ENCODE measurements at places on chromosomes 2 and 18. TPM values are rescaled to one million over a fixed set of nuclear protein-coding genes. Genes with fewer than 3 reads are reported as not detected.

The FSHR gene
- polyA plus RNA-seq, result not detected

The LIMS4 gene
- polyA plus RNA-seq, result 1.7 TPM

The TP53I3 gene
- 5.6 TPM for polyA plus RNA-seq

The MAP3K19 gene
- not detected for polyA plus RNA-seq

The CXCR2 gene
- polyA plus RNA-seq, result 0.09 TPM

The CDKL4 gene
- not detected for polyA plus RNA-seq

The DOK6 gene
- 0.17 TPM for polyA plus RNA-seq

The REL gene
- 0.49 TPM for polyA plus RNA-seq

The CRYGC gene
- polyA plus RNA-seq, result not detected

The KCNIP3 gene
- polyA plus RNA-seq, result 1.3 TPM

The MALT1 gene
- polyA plus RNA-seq, result 3.2 TPM

The SERPINB3 gene
- 0.06 TPM for polyA plus RNA-seq

The POTEC gene
- not detected for polyA plus RNA-seq

The ALPI gene
- polyA plus RNA-seq, result 0.14 TPM

The GALNT5 gene
- under 0.01 TPM for polyA plus RNA-seq

The PLGLB2 gene
- polyA plus RNA-seq, result not detected

The SPC25 gene
- polyA plus RNA-seq, result 0.29 TPM

- DNase-seq, result no peak
These were observed 4.7 kb upstream of the NPC1 start for GRCh38 chr18:23591011-23591410.

- no peak for DNase-seq
These were observed 152.0 kb upstream of the PGAP1 start for GRCh38 chr2:197078535-197078934.

- DNase-seq, result no peak
These were observed 209.2 kb upstream of the LRATD1 start for GRCh38 chr2:14423145-14423906.

DNA sequence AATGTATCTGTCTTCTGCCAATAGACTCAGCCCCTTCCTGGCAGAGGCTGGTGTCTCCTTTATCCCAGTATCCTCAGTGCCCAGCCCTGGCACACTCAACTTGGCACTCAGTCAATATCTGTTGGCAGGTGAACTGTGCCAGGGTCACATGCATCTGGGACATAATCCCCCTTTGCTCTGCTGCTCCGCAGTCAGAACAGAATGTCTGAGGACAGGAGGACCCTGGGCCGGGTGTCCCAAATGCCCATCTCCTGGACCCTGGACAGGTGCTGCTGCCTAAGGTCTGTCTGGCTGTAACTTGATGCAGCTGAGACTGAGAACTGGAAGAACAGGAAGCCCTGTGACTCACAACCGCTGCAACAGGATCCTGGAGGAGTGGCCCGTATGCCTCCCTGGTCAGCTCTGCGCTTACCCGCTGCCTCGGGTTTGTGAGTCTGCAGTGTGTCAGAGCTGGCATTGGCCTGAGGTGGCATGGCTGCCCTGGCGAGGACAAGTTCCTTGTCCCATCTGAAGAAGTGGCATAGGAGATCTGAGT lies 11.4 kb downstream of the HK2 start:
- peak; percentile 86 for DNase-seq

GRCh38 chr2:109285244-109285651 lies 156.2 kb downstream of the SH3RF3 start:
- peak; percentile 62 for DNase-seq

GRCh38 chr2:195279840-195280427 lies 377.1 kb upstream of the SLC39A10 start:
- no peak for DNase-seq

- DNase-seq, result no peak
These were observed 18.0 kb downstream of the RNF125 start for GRCh38 chr18:32036506-32037180.

DNA sequence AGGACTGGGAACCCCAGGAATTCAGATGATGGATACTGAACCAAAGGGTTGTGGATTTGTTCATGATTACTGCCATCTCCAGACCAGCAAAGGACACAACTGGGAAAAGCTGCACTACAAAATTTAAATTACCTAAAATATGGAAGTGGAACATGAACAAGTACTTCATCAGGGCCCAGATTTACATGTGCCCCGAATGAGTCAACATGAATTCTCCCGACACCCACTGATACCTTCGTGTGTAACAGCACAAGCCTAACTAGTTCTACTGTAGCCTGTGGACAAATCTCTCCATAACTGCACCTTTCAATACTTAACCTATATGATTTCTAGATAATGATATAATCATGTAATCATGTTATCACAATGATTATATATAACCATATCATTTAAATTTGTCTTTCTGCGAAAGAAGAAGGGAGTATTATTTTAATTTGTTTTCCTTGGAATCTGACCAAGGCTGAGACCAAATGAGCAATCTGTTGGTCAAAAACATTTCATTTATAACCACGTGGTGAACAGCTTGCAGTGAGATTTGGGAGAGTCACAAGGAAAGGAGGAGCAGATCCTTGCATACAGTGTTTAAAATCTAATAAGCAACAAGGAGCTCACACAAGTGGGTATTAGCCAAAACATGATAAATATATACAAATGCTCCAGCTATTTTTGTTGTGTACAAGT lies 70.5 kb downstream of the CACNB4 start:
- no peak for DNase-seq

- no peak for DNase-seq
These were observed 30.8 kb upstream of the PUM2 start for GRCh38 chr2:20381457-20381856.

DNA sequence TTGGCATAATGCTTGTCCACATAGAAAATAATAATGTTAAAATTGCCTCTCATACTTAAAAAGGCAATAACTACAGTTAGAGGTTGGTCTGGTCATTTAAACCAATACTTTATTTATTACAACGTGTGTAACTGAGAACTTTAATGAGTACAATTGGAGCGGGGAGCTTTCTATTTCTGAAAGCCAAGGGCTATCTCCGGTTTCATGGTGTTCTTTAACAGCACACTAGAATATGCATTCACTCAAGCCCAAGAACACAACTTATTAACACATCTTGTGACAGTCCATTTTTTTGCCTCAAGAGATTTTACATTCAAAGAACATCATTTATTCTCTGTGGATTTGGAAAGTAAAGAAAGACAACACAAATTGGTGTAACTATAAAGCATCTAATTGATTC lies 131.8 kb downstream of the KCNH7 start:
- DNase-seq, result no peak

DNA sequence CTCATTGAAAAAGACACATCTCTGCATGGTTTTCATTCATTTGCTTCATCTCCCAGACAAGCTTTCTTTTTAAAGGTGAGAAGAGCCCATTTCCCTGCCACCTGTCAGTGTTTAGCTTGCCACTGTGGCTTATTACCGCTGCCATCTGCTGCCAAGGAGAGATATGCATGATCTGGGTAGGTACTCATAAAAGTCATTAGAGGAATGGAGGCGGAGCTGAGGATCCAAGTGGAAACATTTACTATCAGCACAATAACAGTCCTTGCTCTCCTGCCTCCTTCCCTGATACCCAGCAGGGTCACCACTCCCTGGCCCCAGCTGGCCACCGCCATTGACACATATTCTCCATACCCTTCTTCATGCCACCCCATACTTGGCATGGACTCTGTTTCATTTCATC lies 390.4 kb downstream of the TSN start:
- DNase-seq, result no peak

DNA sequence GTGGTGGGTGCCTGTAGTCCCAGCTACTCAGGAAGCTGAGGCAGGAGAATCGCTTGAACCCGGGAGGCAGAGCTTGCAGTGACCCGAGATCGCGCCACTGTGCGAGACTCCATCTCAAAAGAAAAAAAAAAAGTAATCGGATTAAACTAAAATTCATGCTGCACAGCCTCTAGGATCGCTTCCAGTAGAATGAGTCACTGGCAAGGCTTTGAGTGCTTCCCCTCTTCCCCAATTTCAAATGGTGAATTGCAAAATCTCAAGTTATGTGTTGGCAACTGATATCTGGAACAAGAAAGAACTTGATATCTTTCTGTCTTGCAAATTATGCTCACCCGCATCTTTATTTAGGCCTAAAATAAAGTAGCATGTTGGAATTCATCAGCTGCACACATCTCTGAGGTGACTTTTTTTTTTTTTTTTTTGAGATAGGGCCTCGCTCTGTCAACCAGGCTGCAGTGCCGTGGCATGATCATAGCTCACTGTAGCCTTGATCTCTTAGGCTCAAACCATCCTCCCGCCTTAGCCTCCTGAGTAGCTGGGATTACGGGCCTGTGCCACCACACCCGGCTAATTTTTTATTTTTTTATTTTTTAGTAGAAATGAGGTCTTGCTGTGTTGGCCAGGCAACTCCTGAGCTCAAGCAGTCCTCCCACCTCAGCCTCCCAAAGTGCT lies 12.7 kb downstream of the TTC39C start:
- peak; percentile 72 for DNase-seq

- DNase-seq, result no peak
These were observed 225.7 kb downstream of the XIRP2 start for GRCh38 chr2:167114018-167114417.

DNA sequence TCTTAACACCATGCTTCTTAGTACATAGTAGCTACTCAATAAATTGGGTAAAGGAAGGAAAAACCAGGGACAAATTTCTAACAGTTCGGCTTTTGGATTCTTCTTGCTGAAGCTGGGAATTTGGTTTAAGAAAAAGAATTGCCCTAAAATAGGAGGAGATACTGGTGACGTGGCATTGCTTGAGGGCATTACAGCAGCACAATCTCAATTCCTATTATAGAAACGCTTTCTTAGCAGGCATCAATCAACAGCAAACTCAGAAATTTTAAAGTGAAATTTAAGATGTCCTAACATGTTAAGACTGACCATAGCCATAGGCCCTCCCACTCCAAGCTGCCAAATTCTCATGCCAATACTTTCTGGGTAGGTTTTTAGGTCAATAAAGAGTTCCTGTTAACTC lies 169.5 kb downstream of the SRBD1 start:
- DNase-seq, result no peak

- no peak for DNase-seq
These were observed 45.6 kb downstream of the TWIST2 start for GRCh38 chr2:238893349-238894000.

All from psoas muscle (tissue), 8 donors.